RWPE2 (cell line): ENCODE measurements at places on chromosomes 7 and 10.

DNA sequence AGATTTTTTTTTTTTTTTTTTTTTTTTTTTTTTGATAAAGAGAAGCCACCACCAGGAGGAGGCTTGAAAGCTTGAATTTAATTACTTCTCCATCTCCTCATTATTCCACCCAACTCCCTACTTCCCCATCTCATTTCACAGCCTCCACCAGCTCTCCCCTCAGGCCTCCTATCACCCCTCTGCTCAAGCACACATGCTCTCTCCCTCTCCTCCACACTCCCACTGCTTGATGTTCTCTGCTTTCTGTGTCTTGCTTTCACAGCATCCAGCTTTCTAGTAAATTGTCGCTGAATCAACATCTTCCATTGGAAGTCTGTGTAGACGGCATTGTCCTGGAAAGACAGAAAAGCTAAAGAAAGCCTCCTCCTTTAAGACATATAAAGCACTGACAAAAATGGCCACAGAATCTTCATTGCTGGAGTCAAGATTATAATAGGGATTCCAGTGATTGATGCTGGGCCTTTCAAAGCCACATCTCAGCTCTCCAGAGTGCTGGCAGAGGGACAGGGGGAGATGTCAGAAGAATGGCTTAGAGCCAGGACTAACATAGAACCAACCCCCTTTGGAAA, 58.3 kb downstream of the DOCK4 start:
- no peak for DNase-seq

DNA sequence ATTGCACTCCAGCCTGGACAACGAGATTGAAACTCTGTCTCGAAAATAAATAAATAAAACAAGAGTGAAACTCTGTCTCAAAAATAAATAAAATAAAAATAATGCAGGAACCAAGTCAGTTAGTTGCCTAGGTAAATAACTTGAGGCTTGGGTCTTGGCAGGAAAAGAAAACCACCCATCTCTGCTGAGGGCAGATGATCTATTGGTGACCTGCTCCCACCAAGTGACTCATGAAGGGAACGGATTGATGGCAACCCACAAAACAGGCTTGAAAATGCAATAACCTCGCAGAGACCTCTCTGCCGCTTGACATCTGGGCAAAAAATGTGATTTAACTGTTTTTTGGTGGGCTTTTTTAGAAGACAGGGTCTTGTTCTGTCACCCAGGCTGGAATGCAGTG, 86.6 kb downstream of the CALN1 start:
- DNase-seq: no peak

- DNase-seq: no peak
These were observed 11.4 kb downstream of the AKR1C3 start for GRCh38 chr10:5105626-5106025.

DNA sequence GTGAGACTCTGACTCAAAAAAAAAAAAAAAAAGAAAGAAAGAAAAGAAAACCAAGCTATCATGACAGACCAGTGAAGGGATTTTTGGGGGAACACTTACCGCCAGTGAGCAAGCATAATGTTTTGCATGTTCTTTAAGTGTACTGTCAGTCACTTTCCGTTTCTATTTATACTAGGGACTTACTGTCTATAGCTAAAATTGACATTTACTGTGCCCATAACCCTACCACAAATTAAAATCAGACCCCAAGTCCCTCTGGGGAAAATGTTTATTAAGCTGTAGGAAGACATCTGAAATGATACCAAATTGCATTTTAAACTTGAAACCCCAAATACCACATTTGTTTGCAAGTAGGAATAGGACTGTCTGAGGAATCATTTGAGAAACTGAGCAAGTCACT, 252.8 kb downstream of the TRIL start:
- no peak for DNase-seq

- no peak for DNase-seq
These were observed 258.7 kb downstream of the GFRA1 start for GRCh38 chr10:116014326-116014725.

DNA sequence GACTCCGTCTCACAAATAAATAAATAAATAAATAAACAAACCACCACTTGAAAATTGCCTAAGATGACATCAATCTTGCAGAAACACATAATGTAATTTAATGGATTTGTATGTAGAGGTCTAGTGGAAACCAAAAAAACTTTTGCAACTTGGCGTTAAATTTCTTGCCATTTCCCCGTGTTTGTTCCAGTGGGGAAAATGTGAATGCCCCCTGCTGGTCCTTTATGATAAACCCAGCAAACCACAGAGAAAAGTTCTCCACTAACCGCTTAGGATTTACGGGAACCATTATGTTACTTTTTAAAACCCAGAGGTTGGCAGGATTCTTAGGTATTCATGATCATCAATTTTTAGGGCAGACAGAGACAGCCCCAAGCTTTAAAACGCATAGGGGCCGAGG, 32.5 kb downstream of the LAMB4 start:
- no peak for DNase-seq
